CD4-positive, alpha-beta T cell (primary cell): ENCODE measurements at places on chromosomes 16 and 17. TPM values are rescaled to one million over a fixed set of nuclear protein-coding genes. Genes with fewer than 3 reads are reported as not detected.

Gene FOXJ1
- total RNA-seq = 0.63 TPM

Gene CBFA2T3
- 0.80 TPM for total RNA-seq

Gene HS3ST2
- total RNA-seq = not detected

Gene KRT31
- not detected for total RNA-seq

Gene HIC1
- 2.4 TPM for total RNA-seq

GRCh38 chr17:45160447-45161287 is 1.0 kb upstream of the HEXIM2 start:
- no peaks in the 10 kb centered on the region for H3K36me3 ChIP-seq
- peak; percentile 39 for DNase-seq
- H3K27me3 ChIP-seq = no peaks in the 10 kb centered on the region
- peak overlapping the region; percentile 97 for H3K4me3 ChIP-seq
- H3K27ac ChIP-seq = peak overlapping the region; percentile 99

GRCh38 chr16:8996891-8997290 is 33.2 kb upstream of the USP7 start:
- DNase-seq = no peak
- no peaks in the 10 kb centered on the region for H3K36me3 ChIP-seq
- H3K27ac ChIP-seq = no peak overlapping the region
- no peak overlapping the region for H3K4me3 ChIP-seq

DNA sequence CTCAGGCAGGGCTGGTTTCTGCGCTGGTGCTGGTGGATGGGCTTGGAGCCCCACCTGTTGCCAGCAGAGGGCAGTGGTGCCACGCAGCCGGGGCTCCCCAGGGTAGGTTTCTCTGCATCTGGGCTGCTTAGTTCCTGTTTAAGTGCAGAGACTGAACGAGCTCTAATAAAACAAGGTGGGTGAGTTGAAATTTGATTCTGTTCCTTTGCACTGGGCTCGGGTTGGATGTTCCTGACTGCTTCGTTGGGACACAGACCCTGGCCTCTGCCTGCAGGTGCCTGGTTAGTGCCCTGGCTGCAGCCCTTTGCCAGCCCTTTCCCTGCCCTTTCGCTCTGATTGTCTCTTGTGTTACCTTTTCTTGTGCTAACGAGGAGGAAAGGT is 30.0 kb downstream of the TBCD start:
- no peak overlapping the region for H3K4me3 ChIP-seq
- H3K27ac ChIP-seq = no peak overlapping the region
- peaks cover 13% of the 10 kb centered on the region for H3K4me1 ChIP-seq
- peak; percentile 83 for DNase-seq

DNA sequence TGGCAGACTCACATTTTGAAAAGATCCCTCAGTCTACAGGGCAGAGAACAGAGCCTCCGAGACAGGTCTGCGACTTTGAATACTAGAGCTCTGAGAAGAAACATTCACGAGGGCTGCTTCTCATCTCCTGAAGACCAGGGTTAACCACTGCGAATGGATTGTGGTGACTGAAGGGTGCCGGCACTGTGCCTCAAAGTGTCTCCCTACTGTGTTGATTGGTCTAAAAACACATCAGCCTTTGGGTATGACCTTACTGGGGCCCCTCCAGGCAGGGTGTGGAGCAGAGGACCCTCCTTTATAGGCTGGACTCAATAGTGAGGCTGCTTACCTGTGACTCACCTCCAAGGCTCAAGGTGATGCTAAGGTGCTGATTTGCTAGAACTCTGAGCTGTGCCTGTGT is 2.6 kb upstream of the LGALS9 start:
- peaks cover 7% of the 10 kb centered on the region for H3K36me3 ChIP-seq
- DNase-seq = no peak
- H3K27me3 ChIP-seq = no peaks in the 10 kb centered on the region
- H3K4me3 ChIP-seq = no peak overlapping the region

GRCh38 chr17:55601874-55602364 is 90.7 kb upstream of the SMIM36 start:
- H3K27me3 ChIP-seq = peaks cover 6% of the 10 kb centered on the region
- no peaks in the 10 kb centered on the region for H3K36me3 ChIP-seq
- DNase-seq = no peak
- H3K4me1 ChIP-seq = no peaks in the 10 kb centered on the region
- H3K27ac ChIP-seq = no peak overlapping the region
- H3K4me3 ChIP-seq = no peak overlapping the region

DNA sequence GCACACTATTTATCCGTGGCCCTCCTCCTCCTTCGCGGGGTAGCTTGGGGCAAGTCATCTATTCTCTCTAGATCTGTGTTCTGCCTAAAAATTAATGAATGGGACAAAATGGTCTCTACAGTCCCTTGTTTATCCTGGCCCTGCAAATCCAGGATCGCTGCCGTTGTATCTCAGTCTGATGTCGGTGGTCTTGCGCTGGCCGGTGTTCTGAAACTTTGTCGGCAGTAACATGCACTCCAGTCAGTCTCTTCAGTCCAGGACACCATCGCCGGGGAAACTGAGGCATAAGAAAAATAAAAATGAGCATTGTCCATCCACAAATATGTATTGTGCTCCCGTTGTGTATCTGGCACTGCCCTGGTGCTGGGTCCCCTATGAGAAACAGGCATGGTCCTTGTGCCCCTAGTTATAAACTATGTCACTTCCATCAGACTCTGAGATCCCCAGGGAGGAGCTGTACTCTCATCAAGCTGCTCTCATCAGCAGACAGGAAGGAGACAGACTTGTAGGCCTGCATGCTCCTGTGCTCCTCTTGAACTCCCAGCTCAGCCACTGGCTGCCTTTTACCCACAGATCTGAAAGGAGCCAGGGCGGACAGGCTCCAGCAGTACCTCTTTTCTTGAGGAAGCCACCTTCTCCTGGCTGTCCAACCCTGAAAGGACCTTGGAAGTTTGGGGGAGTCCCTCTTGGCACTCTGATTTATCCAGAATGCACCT is 13.7 kb upstream of the CA4 start:
- peaks cover 40% of the 10 kb centered on the region for H3K4me1 ChIP-seq
- H3K4me3 ChIP-seq = peak overlapping the region; percentile 88
- H3K36me3 ChIP-seq = no peaks in the 10 kb centered on the region
- no peak for DNase-seq
- peaks cover 37% of the 10 kb centered on the region for H3K27me3 ChIP-seq

GRCh38 chr17:42285346-42286050 is 2.8 kb upstream of the STAT5A start:
- no peak for DNase-seq
- no peak overlapping the region for H3K27ac ChIP-seq
- H3K4me3 ChIP-seq = no peak overlapping the region
- H3K36me3 ChIP-seq = peaks cover 5% of the 10 kb centered on the region
- H3K27me3 ChIP-seq = no peaks in the 10 kb centered on the region

DNA sequence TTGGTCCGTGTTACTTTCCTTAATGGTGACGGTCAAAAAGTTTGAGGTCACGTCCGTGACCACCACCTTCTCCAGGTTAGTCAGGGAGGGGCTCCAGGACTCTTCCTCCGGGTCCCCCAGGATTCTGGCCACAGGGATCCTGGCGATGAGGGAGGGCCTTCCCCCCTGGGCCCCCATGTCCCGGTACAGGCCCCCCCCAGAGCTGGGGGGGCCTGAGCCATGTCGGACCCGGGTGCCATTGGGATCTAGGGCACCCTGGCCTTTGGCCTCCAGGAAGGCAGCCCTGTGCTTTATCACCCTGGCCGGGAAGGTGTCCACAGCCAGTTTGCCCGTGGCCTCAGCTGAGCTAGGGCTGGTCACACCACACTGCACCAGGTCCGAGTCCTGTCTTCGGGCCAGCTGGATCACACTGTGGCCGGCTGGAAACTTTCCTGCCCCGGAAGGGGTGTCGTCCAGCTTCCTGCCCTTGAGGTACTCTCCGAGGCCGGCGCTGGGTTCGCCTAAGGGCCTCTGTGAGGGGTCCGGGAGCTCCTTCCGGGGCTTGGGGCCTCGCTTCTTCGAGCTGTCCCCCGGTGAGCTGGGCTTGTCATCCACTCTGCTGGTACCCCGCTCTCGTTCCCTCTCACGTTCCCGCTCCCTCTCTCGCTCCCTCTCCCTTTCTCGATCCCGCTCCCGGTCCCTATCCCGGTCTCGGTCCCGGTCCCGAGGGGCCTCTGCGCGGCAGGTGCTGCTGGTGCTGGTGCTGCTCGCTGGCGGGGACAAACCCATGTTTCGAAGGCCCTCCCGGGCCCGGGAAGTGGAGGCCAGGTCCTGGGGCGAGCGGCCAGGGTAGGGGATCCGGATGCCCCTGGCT is 2.0 kb downstream of the CBX8 start:
- peaks cover 62% of the 10 kb centered on the region for H3K4me1 ChIP-seq
- H3K27ac ChIP-seq = no peak overlapping the region
- H3K36me3 ChIP-seq = peaks cover 7% of the 10 kb centered on the region
- DNase-seq = no peak
- H3K27me3 ChIP-seq = peaks cover 50% of the 10 kb centered on the region
- H3K4me3 ChIP-seq = no peak overlapping the region

DNA sequence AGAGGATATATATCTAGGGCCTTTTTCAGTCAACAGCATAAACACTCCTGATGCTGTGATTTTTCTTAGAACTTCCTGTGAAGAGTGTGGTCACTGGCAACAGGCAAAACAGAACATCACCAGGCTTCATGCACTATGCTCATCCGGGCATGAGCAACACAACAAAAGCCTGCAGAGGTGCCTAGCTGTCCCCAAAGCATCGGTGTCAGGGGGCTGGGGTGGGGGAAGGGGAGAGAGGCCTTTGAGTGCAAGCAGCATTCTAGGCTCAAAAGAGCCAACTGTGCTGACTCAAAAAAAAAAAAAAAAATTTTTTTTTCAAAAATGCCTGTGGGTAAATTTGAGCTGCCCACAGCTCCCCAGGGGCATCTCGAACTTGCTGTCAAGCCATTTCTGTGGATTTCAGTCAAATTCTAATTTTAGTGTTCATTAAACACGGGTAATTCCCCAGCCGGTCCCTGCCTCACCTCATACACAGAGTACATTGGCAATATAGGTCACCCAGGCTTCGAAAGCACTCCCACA is 194.6 kb upstream of the DYNLRB2 start:
- H3K4me1 ChIP-seq = no peaks in the 10 kb centered on the region
- no peak overlapping the region for H3K27ac ChIP-seq
- H3K36me3 ChIP-seq = no peaks in the 10 kb centered on the region
- no peak overlapping the region for H3K4me3 ChIP-seq
- H3K27me3 ChIP-seq = peaks cover 4% of the 10 kb centered on the region

GRCh38 chr16:85603203-85603755 is 9.8 kb upstream of the GSE1 start:
- H3K4me1 ChIP-seq = peaks cover 9% of the 10 kb centered on the region
- no peak overlapping the region for H3K27ac ChIP-seq
- H3K4me3 ChIP-seq = no peak overlapping the region
- no peak for DNase-seq
- no peaks in the 10 kb centered on the region for H3K36me3 ChIP-seq
